ENCODE measurements at places on chromosomes 13 and 19. TPM values are rescaled to one million over a fixed set of nuclear protein-coding genes. Genes with fewer than 3 reads are reported as not detected.

N4BP2L1 gene
- 22.2 TPM for total RNA-seq

LILRA2 gene
- 0.15 TPM for total RNA-seq

MAP4K1 gene
- total RNA-seq, result 314 TPM

CEACAM7 gene
- not detected for total RNA-seq

LILRA1 gene
- not detected for total RNA-seq

TSHZ3 gene
- 2.9 TPM for total RNA-seq

ZNF497 gene
- total RNA-seq, result 0.64 TPM

ZNF865 gene
- 15.8 TPM for total RNA-seq

ZBTB7A gene
- 41.6 TPM for total RNA-seq

TPTE2 gene
- total RNA-seq, result 0.12 TPM

ADM5 gene
- 3.9 TPM for total RNA-seq

SIGLEC14 gene
- not detected for total RNA-seq

SPC24 gene
- total RNA-seq, result 37.7 TPM

CYP2A7 gene
- total RNA-seq, result not detected

ZFP82 gene
- 4.8 TPM for total RNA-seq

ATP4B gene
- not detected for total RNA-seq

SIGLEC7 gene
- total RNA-seq, result not detected

TMPRSS9 gene
- not detected for total RNA-seq

RASL11A gene
- total RNA-seq, result 3.0 TPM

IFI30 gene
- 143 TPM for total RNA-seq

MCEMP1 gene
- total RNA-seq, result not detected

DHPS gene
- 121 TPM for total RNA-seq

KRTDAP gene
- not detected for total RNA-seq

ZNF625 gene
- total RNA-seq, result 4.0 TPM

RPS28 gene
- 1,918 TPM for total RNA-seq

NCAN gene
- total RNA-seq, result not detected

CEACAM20 gene
- total RNA-seq, result not detected

OR10H1 gene
- not detected for total RNA-seq

EFNB2 gene
- total RNA-seq, result 0.20 TPM

SULT2A1 gene
- not detected for total RNA-seq

BEST2 gene
- total RNA-seq, result not detected

C1QTNF9 gene
- not detected for total RNA-seq

DIRAS1 gene
- not detected for total RNA-seq

GTF2F2 gene
- total RNA-seq, result 16.9 TPM

NFIC gene
- total RNA-seq, result 12.7 TPM

FKRP gene
- total RNA-seq, result 18.8 TPM

AKAP8L gene
- total RNA-seq, result 84.4 TPM

DCLK1 gene
- not detected for total RNA-seq

HSH2D gene
- total RNA-seq, result 60.5 TPM

ICAM3 gene
- 190 TPM for total RNA-seq

USPL1 gene
- total RNA-seq, result 21.5 TPM

MBD3L3 gene
- total RNA-seq, result not detected

NLRP4 gene
- not detected for total RNA-seq

SOHLH2 gene
- total RNA-seq, result not detected

WDR88 gene
- not detected for total RNA-seq

GRIK5 gene
- 4.6 TPM for total RNA-seq

JAK3 gene
- total RNA-seq, result 336 TPM

CLEC4M gene
- total RNA-seq, result not detected

PPM1N gene
- total RNA-seq, result 1.4 TPM

C19orf18 gene
- total RNA-seq, result not detected

TTC9B gene
- total RNA-seq, result not detected

ZSCAN1 gene
- not detected for total RNA-seq

LACC1 gene
- 7.5 TPM for total RNA-seq

TSSK6 gene
- 3.1 TPM for total RNA-seq

ZNF792 gene
- total RNA-seq, result 12.4 TPM

NLRP7 gene
- total RNA-seq, result 0.20 TPM

Measured in T-helper 1 cell treated with Interleukin-12 subunit alpha and Interleukin-12 subunit beta and Interleukin-4 antibody, amounts not matched to agents 30 ng/mL and 1 ng/mL, for 36 hours (primary cell).